ENCODE measurements at places on chromosomes 7 and 10. TPM values are rescaled to one million over a fixed set of nuclear protein-coding genes. Genes with fewer than 3 reads are reported as not detected.
A peak's percentile ranks its signal among the peaks of the same experiment; 100 is the strongest.

DNA sequence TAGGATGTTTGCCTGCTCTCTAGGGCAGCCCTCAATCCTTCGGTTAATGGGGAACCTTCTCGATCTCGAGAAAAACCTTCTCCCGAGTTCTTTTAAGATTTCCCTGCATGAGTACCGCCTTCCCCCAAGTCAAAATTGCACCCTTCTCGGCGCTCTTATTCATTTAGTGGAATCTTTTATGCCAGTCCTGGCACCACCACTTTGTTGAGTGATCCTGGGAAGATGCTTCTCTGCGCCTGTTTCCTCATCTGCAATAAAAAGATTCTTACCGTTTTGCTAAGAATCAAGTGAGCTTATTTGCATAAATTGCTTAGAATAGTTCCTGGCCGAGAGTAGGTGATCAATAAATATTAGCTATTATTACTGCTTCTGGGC lies 697 bp downstream of the ARPC1A start:
- no peak for DNase-seq

GRCh38 chr10:62109587-62110293 lies 158.9 kb downstream of the RTKN2 start:
- no peak for DNase-seq

DNA sequence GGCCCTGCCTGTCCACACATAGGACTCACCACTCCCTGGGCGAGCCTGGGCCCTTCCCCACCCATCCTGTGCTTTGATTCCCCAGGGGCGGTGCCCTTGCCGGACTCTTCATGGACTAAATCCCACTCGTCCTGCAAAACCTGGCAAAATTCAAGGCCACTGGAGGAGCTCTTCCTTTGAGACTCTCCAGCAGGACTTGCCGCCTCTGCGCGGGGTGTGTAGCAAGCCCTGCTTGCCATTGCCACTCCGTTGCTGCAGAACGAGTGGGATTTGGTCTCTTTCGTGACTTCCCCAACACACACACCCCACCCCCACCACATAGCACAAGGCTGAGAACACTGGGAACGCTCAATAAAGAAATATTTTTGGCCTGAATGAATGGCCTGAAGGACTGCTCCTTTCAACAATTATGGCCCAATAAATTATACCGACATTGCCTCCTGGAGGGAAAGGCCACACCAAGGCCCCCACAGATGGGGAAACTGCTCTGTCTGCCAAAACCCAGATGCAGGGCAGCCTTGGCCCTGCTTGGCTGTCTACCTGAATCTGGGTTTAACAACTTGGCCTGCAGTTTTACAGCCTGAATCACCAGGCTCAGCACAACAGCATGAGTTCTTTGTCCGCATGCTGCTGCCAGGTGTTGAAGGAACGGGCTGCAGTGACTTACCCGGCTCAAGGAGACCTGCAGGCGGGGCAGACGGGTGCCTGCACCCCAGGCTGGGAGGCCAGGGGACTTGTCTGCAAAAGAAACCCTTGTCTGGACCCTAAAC lies 72.8 kb upstream of the KAT6B start:
- peak; percentile 73 for DNase-seq

KLF14 gene
- 0.89 TPM for total RNA-seq

DNA sequence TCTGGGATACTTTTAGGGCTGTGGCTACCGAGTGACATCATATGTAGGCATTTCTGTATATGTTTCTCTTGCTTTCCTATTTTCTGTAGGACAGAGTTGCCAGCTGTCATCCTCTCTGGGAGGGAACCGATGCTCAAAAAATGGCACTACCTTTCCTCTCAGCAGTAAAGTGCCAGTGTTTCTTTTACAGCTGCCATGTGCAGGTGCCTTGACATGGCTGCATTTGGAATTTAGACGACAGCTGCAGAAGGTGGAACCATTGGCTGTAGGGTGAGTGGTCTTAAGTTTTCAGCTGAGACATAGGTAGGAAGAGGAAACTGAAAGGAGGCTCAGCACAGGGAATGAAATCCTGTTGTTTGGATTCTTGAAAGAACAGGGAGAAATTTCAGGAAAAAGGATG lies 20.2 kb upstream of the RPA3 start:
- DNase-seq = no peak

STEAP1B gene
- 2.0 TPM for total RNA-seq

All from skin of body (tissue), 3 donors.